ENCODE measurements at places on chromosomes 2 and 18. TPM values are rescaled to one million over a fixed set of nuclear protein-coding genes. Genes with fewer than 3 reads are reported as not detected.

GRCh38 chr18:31574359-31574758 lies 17.3 kb upstream of the TTR start:
- peaks cover 3% of the 10 kb centered on the region for H3K4me1 ChIP-seq
- H3K27me3 ChIP-seq, result no peaks in the 10 kb centered on the region
- no peak overlapping the region for H3K27ac ChIP-seq
- no peak for DNase-seq

DNA sequence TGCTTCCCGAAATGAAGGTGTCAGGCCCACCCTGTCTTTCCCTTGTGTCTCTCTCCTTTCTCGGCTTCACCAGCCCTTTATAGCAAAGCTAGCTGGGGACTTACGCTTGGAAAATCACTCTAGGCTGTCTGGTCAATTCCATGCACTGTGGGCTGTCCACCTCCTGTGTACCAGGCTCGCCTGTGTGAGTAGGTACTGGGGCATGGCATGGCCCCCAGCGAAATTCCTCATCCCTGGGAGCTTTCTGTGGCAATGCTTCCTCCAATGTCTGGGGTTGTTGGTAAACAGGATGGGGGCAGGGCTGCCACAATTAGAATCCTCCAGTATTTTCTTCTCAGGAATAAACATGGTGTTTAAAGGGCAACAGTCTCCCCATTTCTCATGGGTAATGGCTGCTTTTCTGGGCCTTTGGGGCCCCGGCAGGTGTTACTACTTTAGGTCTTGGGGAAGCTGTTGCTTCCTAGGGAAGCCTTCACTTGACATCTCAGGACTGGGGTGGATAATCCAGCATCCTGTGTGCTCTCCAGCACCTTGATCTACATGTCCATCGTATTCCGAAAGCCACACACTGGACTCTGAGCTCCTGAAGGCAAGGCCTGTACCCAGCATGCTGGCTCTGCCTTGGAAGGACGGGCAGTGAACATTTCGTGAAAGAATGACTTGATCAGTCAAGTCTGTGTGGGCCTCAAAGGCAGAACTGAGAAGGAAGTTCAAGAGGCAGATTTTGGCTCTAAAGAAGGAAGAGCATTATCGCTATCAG lies 21.1 kb downstream of the RHOB start:
- no peaks in the 10 kb centered on the region for H3K27me3 ChIP-seq
- H3K4me3 ChIP-seq, result no peak overlapping the region
- H3K36me3 ChIP-seq, result no peaks in the 10 kb centered on the region
- H3K4me1 ChIP-seq, result no peaks in the 10 kb centered on the region

DNA sequence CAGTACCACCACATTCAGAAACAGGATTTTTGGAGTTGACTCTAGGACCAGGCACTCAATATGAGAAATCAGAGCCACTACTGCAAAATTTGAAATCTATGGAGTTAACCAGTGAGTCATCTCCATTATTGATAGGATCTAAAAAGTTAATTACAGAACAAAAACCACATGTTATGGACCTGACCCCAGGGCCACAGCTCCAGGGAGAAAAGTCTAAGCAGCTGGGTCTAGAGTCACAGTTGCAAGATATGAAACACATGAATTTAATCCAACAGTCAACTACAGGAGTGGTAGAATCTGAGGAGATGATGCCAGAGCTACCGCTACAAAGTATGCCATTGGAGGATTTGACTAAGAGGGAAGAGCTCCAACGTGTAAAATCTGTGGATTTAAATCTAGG lies 13.4 kb upstream of the ZNF512 start:
- DNase-seq, result no peak
- no peak overlapping the region for H3K27ac ChIP-seq
- H3K4me3 ChIP-seq, result no peak overlapping the region
- H3K27me3 ChIP-seq, result peaks cover 30% of the 10 kb centered on the region

GRCh38 chr2:1823187-1824169 lies 79.2 kb upstream of the PXDN start:
- no peaks in the 10 kb centered on the region for H3K36me3 ChIP-seq
- H3K27me3 ChIP-seq, result no peaks in the 10 kb centered on the region
- H3K4me1 ChIP-seq, result peaks cover 4% of the 10 kb centered on the region
- H3K27ac ChIP-seq, result no peak overlapping the region
- DNase-seq, result no peak
- H3K4me3 ChIP-seq, result no peak overlapping the region

- H3K27ac ChIP-seq, result no peak overlapping the region
- DNase-seq, result no peak
- H3K36me3 ChIP-seq, result no peaks in the 10 kb centered on the region
- no peaks in the 10 kb centered on the region for H3K27me3 ChIP-seq
- H3K4me3 ChIP-seq, result no peak overlapping the region
- no peaks in the 10 kb centered on the region for H3K4me1 ChIP-seq
Measured at GRCh38 chr2:193253014-193253530, 1058.3 kb upstream of the TMEFF2 start.

DNA sequence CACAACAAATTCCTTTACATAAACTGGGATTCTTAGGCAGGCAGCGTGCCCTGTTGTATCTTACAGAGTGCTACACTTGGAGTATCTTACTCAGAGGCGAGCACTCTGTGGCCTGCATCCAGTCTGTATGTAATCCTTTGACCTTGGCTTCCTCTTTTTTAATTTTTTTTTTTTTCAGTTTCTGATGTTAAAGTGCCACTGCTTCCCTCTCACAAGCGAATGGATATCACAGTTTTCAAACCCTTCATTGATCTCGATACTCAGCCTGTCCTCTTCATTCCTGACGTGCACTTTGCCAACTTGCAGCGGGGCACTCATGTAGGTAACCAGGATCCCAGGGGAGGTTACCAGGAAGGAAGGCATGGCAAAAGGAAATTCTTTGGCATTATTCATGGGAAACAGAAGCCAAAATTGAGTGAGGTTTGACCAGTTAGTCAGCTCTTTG lies 40.4 kb downstream of the GRHL1 start:
- no peak for DNase-seq
- H3K4me3 ChIP-seq, result no peak overlapping the region

DNA sequence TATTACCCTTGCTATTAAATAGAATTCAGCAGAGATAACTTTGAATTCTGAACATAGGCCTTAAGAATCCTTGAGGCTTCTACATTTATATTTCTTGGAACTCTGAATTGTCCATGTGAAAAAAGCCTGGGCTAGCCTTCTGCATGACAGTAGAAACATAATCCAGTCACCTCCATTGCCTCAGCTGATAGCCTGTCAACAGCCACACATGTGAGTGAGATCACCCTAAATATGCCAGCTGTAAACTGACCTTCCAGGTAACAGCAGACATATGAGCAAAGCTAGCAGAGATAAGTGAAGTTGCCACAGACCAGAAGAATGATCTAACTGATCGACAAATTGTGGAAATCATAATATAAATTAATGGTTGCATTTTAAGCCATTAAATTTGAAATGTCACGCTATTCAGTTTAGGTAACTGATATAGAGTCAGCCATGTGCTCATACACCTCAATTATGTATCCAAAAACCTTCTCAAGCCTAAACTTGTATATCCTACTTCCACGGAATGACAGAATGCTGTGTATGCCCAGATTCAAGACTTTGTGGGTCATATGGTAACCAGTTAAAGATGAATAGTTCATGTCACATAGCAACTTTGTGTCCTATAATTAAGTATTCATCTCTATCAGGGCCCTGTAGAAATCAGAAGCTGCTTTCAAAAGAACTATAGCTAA lies 48.1 kb upstream of the SETBP1 start:
- no peak for DNase-seq
- peaks cover 4% of the 10 kb centered on the region for H3K27me3 ChIP-seq
- H3K27ac ChIP-seq, result no peak overlapping the region
- H3K4me1 ChIP-seq, result peaks cover 3% of the 10 kb centered on the region
- no peaks in the 10 kb centered on the region for H3K36me3 ChIP-seq

- peaks cover 18% of the 10 kb centered on the region for H3K4me1 ChIP-seq
- no peak for DNase-seq
- no peak overlapping the region for H3K27ac ChIP-seq
- no peaks in the 10 kb centered on the region for H3K27me3 ChIP-seq
- H3K36me3 ChIP-seq, result no peaks in the 10 kb centered on the region
Measured at GRCh38 chr2:203846490-203847105, 21.0 kb upstream of the CTLA4 start.

DNA sequence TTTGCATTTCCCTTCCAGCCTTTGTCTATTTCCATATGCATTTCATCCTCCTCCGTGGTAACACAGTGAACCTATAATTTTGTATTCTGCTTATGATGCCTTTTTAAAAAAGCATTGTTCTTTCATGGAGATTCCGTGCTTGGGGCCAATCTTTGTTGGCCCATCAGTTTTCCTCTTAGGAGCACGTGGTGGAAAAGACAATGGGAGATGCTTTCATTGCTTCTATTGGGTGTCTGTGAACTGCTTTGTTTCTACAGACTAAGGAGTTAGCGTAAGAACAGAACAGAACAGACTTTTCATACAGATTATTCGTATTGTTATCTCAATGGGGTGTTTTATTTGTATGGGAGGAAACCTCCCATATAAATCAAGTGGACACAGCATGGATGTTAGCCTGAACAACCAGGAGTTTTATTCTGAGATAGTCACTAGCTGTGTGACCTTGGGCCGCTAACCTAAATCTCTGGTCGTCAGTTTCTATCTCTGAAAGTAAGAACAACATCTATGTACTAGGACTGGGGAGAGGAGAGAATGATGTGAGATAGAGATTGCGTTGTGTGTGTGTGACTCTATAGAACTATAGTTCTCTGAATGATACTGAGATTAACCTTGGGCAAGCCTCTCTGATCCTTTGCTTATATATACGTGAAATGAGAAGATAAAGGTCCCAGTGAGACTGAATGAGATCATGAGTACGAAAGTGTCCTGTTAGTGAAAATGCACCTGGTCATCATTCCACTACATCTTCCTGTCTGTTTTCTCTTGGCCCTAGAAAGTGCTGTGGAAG lies 22.9 kb upstream of the YWHAQ start:
- no peak overlapping the region for H3K27ac ChIP-seq
- DNase-seq, result no peak
- H3K4me3 ChIP-seq, result no peak overlapping the region
- no peaks in the 10 kb centered on the region for H3K36me3 ChIP-seq
- H3K27me3 ChIP-seq, result no peaks in the 10 kb centered on the region

DNA sequence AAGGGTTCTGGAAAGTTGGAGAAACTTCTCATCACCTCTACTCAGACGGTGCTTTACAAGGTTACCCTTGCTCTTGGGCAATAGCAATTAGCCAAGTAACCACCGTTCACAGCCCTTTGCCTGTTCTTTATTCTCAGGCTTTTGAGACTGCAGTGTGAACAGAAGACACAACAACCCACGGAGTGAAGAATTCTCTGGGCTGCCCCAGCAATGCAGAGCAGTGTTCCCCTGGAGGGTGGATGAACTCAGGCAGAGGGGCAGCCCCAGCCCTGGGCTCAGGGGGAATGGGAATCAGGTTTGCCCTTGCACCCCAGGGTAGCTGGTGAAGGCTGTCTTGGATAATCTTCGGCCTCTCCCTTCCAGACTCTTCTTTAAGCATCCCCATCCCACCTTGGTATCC lies 69.1 kb downstream of the MCFD2 start:
- no peak overlapping the region for H3K27ac ChIP-seq
- no peaks in the 10 kb centered on the region for H3K4me1 ChIP-seq
- H3K27me3 ChIP-seq, result peaks cover 4% of the 10 kb centered on the region
- no peak for DNase-seq
- H3K36me3 ChIP-seq, result no peaks in the 10 kb centered on the region
- no peak overlapping the region for H3K4me3 ChIP-seq

PDE1A gene
- total RNA-seq, result not detected

RPRD1A gene
- total RNA-seq, result 30.0 TPM

SLC38A11 gene
- not detected for total RNA-seq

LIMS3 gene
- total RNA-seq, result 0.82 TPM

Data from activated naive CD8-positive, alpha-beta T cell treated with anti-CD3 and anti-CD28 coated beads for 36 hours (primary cell).